ENCODE measurements at places on chromosomes 5 and 9.

DNA sequence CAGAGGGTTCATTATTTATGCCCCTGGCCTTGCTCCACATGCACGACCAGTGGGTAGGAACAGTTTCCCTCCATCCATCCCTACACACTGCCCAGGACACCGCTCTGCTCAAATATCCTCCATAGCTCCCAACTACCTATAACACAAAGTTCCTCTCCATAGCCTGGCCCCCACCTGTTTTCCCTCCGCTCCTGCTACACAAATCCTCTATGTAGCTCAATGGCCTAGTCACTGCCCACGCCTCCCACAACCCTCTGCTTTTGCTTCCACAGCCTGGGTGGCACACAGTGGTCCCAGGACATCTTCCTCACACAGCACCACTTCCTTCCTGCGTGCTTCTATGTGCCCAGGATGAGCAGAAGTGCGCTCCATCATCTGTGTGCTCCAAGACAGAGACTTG is 20.4 kb downstream of the REXO4 start:
- DNase-seq: no peak

GRCh38 chr5:62964428-62964827 is 385.8 kb downstream of the LRRC70 start:
- DNase-seq: no peak

- no peak for DNase-seq
These were observed 128.7 kb downstream of the SPOCK1 start for GRCh38 chr5:137370096-137371071.

- no peak for DNase-seq
These were observed 55.4 kb downstream of the COL15A1 start for GRCh38 chr9:98999152-98999525.
